Mucosa of descending colon (tissue), 3 donors: ENCODE measurements at places on chromosomes 2 and 18.

DNA sequence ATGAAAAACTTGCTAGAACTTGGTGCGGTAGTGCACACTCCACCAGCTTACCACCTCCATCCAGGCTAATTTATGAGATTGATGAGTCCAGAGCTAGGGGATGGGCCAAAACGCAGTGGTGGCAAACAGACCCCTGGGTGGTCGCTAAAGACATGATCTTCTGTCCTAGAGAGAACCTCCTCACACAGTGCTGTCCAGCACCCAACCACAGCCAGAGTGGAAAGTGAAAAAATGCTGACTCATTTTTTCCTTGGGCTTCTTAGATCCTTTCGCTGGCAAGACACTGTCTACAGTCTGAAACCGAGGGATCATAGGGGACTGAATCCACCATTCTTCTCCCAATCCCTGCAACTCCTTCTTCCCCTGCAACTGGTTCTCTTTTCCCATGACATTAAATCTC lies 4.1 kb downstream of the ANTXR1 start:
- no peak for DNase-seq

GRCh38 chr2:188028739-188029138 lies 262.9 kb upstream of the GULP1 start:
- DNase-seq = no peak

GRCh38 chr2:25082002-25082622 lies 40.2 kb downstream of the EFR3B start:
- no peak for DNase-seq

DNA sequence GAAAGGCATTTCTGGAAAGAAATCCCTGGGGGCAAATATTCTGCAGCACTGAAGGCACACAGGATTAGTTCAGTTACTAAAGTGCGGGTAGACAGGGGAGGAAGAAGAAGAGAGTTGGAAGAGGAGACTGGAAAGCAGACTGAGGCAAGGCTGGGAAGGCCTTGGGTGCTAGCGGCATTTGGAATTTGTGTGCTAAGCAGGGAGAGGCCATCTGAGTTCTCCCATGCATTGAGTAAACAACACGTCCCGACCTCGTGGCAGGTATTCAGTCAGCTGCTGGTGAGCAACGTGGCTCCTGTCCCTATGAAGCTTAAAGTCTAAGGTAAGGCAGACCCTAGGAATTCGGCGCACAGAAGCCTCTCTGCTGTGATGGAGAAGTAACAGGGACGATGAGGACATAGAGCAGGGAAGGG lies 30.7 kb downstream of the ATP8B1 start:
- peak; percentile 70 for DNase-seq

DNA sequence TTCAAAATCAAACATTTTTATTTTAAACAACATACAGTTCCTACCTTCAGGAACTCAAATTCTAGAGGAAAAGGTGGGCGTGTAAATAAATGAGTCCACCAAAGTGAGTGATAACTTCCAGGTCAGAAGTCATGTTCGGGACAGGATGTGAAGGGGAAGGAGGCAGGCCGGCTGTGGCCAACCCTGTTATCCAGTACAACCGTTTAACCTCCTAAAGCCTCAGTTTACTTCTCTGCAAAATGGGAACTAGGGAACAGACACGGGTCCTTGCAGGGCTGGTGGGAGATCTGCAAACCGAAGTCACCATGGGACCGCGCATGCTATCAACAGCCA lies 373 bp downstream of the EIPR1 start:
- DNase-seq = no peak

- DNase-seq = no peak
These were observed 32.4 kb downstream of the CYB5A start for GRCh38 chr18:74259347-74259746.

DNA sequence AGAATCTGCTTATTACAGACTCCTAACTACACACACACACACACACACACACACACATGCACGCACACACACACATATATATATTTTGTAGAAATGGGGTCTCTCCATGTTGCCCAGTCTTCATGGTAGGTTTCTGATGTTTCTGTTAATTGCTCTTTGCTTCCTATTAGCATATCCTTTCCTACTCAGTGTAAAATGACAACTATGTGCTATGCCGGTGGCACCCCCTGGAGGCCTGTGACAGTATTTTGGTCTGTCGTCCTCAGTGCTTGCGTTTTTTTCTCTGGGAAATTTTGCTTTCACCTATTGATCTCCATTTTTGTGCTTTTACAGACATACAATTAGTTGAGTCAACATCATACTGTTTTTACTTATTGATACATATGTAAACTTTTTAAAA lies 322.1 kb downstream of the LRRTM1 start:
- peak; percentile 75 for DNase-seq

DNA sequence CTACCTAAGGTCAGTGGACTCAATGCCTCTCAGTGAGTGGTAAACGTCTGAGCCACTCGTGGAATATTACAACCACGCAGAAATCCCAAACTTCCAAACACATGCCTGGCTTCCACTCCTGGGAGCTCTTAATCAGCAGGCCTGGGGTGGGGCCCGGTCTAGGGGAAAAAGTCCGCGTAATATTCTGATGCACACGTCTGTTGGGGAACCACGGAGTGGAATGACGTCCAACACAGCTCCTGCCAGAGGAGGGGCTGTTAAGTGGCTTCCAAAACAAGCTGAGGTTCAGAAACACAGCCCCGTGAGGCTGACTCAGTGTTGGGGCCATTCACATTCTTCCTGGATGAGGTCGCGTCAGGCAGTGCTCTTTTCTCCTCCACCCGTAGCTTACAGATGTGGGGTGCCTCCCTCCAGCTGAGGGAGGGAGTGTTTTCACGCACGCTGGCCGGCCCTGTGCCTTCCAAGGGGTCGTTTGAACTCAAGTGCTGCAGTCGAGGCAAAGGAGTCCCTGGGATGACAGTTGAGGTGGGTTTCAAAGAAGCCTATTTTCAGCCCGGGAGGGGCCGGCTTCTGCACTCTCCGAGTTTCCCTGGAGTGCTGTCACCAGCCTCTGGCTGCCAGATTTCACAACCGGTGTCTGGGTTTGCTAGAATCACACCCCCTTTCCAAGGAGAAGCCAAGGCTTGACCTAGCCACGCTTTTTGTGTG lies 73.1 kb downstream of the ACKR3 start:
- peak; percentile 64 for DNase-seq

- no peak for DNase-seq
These were observed 8.8 kb upstream of the AQP4 start for GRCh38 chr18:26874283-26874682.

GRCh38 chr2:181861379-181861778 lies 30.2 kb upstream of the ITPRID2 start:
- no peak for DNase-seq

DNA sequence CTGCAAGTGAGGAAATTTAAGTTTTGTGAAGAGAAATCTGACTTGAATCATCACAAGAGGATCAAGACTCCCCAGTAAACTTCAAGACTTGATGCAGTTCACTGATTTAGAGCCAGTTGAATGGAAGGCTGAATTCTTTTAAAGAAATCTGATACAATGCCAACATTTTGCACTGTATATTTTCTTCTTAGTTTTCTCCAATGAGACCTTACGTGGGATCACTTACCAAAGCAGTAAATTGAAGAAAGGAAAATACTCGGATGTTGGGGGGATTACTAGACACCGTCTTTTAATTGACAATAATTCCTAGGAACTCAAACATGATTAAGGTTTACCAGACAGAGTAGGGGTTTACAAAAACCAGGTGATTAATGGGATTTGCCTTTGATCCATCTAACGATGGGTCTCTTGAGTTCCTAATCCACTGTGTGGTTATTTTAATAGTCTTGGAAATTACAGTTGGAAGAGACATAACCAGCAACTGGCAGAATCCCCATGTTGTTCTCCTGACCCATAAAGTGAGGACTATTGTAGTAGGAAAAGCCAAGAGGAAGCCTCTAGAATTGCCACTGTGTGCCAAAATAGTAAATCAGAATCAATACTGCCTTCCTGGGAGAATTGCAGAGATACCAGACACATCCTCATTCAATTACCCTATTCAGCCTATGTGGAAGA lies 354.5 kb downstream of the PID1 start:
- DNase-seq = no peak

- DNase-seq = no peak
These were observed 17.5 kb downstream of the LBH start for GRCh38 chr2:30248791-30249190.

- DNase-seq = no peak
These were observed 84.7 kb downstream of the POLR1A start for GRCh38 chr2:86020984-86021383.

GRCh38 chr2:20213651-20214565 lies 11.0 kb downstream of the SDC1 start:
- DNase-seq = peak; percentile 41

DNA sequence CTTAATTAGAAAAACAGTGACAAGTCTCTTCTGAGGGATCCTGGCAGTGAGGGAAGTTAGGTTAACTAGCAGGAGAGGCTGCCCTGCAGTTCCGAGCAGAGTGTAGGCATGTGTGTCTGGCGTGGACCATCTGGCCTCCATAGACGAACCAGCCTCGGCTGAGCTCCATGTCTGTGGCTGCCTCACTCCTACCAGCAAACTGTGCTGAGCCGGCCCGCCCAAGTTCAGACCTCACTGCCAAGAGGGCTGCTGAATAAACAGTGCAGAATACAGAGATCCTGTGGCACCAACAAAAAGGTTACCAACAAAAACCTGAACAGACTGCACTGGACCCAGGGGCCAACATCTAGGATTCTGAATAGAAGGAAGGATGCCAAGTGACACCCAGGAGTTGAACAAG lies 27.3 kb downstream of the INO80C start:
- DNase-seq = no peak

- DNase-seq = no peak
These were observed 62.7 kb downstream of the COA5 start for GRCh38 chr2:98545591-98545990.

DNA sequence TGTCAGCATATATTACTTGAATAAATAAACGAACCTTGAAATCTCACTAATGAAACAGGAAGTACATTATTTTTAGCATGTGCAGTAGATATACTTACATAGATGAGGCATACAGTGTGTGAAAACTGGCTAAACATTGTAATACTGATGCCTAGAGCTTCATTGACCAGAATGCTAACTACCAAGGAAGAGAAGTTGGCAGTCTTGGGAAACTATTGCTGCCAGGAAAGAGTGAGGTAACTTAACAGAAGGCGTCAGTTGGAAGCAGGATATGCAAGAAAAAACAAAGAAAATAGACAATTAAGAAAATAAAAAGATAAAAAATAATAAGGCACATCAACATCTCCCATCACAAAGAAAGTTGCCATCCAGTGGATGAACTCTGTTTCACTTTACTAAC lies 963.0 kb downstream of the TDRD15 start:
- DNase-seq = no peak

GRCh38 chr18:31750273-31750672 lies 10.4 kb downstream of the SLC25A52 start:
- DNase-seq = no peak

GRCh38 chr18:63697097-63697660 lies 5.6 kb upstream of the SERPINB11 start:
- no peak for DNase-seq

GRCh38 chr2:102238039-102238756 lies 51.4 kb downstream of the IL1RL2 start:
- DNase-seq = no peak

GRCh38 chr2:196566961-196567666 lies 72.4 kb upstream of the CCDC150 start:
- no peak for DNase-seq

- DNase-seq = no peak
These were observed 32.1 kb upstream of the INSIG2 start for GRCh38 chr2:118056165-118056534.

DNA sequence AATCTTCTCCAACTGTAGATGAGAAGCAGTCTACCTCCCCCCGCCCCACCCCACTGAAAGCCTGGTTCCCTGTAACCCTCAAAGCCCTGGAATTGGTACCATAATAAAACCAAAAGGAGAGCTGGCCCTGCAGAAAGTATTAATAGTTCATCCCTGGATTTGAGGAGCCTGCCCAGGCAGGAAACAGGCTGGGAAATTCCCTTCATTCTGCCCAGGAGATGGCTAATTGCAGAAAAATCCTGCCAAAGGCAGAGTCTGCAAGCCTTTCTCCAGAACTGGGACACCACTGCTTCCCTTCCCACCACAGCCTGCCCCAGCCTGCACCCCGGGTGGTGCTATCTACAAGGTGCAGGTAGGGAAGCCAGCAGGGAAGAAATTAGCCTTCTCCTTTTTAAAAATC lies 16.3 kb downstream of the GKN2 start:
- DNase-seq = no peak

GRCh38 chr2:4122726-4123125 lies 419.4 kb downstream of the DCDC2C start:
- no peak for DNase-seq

DNA sequence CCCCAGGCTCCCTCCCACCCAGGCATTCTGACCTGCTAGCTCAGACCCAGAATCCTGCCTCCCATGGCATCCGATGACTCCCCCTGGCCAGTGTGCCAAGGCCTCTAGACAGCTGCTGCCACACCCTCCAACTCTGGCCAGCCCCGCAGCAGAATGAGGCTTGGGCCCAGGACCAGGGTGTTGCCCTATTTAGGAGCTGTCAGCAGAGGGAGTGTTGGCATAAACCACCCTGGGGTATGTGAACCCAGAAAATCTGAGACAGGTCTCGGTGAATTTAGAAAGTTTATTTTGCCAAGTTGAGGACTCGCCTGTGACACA lies 134.3 kb downstream of the KLHL29 start:
- DNase-seq = no peak

DNA sequence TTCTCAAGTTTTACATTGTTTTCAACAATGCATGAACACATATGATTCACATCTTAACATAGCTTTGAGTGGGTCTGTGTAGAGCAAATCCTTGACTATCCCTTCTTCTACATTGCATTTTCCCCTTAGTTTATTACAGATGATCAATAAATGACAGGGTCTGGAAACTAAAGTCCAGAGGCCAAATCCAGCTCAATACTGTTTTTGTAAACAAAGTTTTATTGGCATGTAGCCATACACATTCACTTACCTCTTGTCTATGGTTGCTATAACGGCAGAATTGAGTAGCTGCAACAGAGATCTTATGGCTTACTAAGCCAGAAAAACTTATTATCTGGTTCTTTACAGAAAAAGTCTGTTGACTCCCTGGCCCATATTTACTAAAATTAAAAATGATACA lies 12.8 kb downstream of the FANCL start:
- no peak for DNase-seq

DNA sequence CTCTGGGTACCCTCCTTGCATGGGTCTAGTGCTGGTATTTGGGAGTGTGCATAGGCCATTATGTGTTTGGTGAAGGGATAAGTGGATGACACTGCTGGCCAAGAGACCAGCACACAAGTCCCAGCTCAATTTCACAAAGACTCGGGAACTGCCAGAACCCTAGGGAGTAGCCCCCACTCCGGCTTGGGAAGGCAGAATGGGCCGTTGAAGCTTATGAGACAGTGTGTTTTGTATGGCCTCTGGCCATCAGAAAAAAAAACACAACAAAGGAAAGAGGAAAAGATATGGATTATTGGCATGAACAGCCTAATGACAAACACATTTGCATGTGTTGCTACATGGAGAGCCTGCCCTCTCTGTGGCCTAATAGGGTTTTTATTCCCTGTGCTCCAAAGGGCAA lies 144.2 kb downstream of the TTC32 start:
- no peak for DNase-seq

DNA sequence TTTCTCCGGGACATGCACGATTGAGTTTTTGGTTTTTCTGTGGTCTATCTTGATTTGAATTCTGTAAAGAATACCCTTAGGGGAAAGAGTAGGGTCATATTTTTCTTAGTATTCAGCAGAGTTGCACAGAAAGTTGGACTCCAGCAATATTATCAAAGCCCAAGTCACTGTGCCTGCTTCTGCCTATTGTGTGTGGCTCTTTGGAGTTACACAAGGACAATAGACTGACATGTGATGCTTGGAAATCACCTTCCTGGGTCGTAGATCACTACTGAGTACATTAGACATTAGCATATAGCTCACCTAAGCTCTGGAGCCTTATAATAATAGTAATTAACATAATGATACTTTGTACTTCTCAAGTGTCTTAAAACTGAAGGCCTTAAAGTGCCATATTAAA lies 238.8 kb upstream of the FOSL2 start:
- DNase-seq = no peak
